ENCODE measurements at places on chromosomes 16 and 17.

- DNase-seq: no peak
These were observed 13.6 kb downstream of the MAP3K3 start for GRCh38 chr17:63635787-63636186.

DNA sequence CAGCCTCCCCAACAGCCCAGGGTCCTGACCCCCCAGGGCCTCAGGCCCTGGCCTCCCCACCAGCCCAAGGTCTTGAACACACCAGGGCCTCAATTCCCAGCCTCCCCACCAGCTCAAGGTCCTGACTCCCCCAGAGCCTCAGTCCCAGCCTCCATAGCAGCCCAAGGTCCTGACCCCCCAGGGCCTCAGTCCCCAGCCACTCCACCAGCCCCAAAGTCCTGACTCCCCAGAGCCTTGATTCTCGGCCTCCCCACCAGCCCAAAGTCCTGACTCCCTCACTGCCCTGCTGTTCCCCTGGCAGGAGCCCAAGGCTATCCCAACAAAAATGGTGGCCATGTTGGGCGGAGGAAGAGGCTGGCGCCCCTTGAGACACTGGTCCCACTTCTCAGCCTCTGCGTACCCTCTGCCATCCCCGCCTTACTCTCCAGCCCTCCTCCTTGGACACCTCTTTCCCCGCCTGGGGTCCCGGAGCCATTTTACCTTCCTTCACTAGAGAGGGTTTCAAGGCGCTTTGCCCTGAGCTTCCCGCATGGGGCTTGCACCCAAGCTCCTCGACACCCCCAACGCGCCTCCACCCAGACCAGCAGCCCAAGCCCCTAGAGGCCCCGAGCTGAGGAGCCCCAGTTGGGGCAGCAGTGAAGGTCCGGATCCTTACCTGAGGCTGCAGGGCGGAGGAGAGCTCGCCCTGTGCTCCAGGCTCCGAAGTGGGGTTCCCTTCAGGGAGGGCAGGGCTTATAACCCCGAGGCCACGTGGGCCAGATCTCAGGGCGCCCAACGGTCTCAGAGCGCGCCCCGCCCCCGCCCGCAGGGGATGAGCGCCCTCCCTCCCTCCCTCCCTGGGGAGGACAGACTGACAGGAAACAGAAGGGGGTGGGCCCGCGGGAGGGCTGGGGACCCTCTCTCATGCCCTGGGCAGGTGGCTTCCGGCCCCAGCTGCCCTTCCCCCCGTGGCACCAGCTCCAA lies 3.5 kb upstream of the TSPOAP1 start:
- peak; percentile 78 for DNase-seq

GRCh38 chr17:45131616-45132319 lies 547 bp downstream of the PLCD3 start:
- peak; percentile 33 for DNase-seq

DNA sequence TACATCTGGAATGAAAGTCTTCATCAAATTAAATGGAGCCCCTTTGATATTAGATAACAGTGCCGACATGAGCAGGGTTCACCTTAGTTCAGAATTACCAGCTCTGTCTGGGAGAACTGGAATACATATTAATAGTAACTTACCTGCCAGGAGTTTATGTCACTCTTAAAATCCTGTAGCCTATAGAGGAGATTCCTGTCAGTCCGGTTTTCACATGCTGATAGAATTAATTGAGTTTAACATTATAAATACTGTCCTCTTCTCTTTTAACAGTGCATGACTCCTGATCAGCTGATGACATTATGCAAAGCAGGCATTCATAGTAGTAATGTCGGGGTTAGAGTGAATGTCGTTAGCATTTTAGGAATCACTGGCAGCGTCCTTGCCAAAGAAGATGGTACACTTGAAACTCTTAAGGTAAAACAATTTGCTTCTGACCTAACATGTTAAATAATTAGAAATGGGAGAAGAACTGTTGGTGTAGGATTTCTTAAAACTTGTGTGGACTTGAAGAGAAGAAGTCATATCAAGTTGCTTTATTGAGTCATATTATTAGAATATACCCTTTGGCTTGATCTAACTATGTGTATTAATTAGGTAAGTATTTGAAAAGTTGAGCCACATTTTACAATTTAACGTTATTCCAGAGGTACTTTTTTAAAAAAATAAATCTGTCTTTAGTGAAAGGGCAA lies 34.3 kb downstream of the HEATR3 start:
- no peak for DNase-seq

GRCh38 chr17:74796211-74796610 lies 20.1 kb upstream of the NAT9 start:
- no peak for DNase-seq

DNA sequence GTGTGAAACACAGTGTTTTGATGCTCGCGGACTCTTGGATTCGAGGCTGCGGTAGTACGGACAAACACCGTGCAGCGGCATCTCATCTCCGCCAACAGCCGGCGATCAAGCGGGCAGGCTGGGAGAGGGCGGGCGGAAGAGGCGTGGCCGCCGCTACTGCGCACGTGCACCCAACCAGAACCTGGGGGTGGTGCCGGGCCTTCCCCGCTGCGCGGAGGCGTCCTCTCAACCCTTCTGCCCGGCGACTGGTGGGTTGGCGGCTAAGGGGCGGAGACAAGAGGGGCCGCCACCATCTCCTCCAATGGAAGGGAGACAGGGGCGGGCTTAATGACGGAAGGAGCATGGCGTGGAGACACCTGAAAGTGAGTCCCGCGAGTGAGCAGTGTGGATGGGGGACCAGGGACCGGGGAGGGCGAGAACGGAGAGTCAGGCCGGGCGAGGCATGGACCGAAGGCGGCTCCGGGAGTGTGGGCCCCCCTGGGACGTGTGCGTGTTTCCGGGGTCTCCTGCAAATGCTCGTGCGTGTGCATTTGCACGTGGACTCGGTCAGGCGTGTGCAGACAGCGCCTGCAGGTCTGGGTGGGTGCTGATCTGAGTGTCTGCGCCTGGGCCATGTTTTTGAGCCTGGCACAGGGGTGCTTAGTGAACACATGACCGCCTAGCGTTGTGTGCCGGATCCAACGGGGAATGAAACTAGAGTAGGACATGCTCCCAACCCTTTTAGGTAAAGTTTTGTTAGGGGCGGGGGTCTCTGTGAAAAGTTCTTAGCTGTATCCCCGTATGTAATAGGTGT lies at the start of gene DHODH:
Gene DHODH, plus strand, starts transcription at position 321 of the 793 bp plus-strand sequence. Its CDS starts 21 bp downstream, at position 342.
- DNase-seq: peak; percentile 96

DNA sequence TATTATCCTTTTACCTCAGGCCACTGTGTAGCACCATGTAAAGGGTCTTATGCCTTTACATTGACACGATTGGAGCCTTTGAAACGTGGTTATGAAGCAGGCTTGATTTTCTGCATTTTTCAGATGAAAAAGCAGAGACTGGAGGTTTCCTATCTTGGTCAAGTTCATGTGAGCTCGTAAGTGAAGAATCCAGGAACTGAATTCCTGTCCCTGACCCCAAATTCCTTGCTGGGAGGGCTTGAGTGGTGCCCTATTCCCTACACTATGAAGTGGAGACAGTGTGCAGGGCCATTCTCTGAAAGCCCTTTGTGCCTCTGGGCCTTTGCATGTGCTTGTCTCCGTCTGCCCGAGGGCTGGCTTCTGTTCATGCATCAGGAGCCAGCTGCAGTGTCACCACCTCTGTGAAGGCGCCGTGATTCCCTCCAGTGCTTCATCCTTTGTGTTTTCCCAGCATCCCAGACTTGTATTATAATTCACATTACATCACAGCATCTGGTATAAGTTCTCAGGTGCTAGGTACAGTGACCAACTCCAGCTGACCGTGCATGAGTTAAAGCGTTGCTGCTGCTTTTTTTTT lies 181.1 kb downstream of the SNX29 start:
- no peak for DNase-seq

DNA sequence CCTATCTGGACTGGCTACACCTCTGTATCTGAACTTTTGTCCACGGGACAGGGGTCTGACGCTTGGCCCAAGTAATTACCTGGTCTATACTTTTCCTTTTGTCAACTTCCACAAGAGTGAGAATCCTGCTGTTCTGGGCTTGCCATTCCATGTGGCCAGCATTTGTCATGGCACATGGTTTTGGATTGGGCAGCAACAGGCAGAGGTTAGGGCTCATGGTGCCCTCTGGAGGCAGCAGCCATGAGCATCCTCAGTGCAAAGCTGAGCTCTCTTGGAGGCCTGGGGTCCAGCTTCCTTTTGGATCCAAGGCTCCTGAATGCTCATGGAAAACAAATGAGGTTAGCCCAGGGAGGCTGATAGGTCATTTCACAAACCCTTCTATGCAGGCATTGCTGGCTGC lies 7.5 kb upstream of the EDC4 start:
- DNase-seq: peak; percentile 24

All from T-helper 1 cell (primary cell).